ENCODE measurements at places on chromosomes 2 and 18.

DNA sequence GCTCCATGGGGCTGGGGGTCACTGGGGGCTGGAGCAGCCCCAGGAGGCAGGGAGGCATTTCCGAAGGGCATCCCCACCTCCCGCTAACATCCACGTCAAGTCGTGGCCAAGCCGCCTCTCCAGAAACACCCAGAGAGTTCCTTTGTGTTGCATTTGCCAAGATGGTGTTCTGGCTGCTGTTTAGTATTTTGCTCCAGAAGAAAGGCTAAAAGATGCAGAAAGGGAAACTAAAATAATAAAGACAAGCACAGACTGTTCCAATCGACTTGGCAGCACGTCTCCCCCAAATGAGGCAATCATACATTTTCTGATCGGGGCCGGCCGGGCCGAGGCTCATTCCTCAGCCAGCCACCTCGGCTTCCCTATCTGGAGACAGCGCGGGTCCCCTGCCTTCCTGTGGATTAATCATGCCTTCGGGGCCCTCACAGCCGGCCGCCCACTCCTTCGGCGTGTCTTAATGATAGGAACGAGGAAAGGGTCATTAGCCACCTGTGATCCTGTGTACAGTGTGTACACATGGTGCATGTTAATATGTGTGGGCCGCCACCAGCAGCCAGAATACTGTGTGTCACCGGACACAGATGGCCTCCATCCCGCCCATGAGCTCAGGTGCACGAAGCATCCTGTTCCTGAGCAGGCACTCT is 169.2 kb downstream of the KLHL29 start:
- no peak for DNase-seq

DNA sequence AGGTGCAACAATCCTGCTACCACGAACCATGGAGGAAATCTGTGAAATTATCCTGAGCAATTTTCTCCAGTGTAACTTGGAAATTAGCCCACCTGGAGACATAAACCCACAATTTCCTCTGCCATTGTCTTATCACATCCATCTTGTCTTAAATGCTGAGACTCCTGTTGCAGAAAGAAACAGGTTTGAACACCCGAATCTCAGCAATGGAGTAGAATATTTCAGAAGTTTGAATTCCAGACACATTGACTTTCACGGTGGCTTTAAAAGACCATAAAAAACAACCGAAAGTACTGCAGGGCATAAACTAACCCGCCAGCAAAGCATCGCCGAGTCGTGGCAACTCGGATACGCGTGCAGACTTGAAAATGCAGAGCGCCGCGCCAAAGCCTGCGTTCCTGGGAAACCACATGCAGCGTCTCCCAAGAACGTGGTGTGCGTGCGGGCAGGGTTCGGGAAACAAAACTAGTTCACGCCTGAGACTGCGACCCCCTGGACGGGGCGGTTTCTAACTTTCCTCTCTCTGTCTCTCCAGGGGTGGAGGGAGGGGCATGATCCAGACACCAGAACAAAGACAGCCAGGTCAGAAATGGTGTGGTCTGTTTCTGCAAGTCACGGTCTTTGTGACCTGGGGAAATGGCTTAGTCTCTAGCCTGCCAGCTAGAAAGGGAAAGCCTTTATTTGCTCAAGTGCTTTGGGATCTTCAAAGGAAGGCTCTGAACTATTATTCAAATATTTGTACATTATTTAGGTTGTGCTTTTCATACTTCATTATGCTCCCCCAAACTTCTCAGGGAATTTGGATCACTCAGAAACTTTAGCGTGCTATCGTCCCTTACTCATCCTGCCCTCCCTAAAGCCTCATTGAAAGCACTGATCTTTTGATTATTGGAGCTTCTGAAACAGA is 26.9 kb upstream of the KCTD1 start:
- no peak for DNase-seq

GRCh38 chr2:44433895-44434294 is 72.1 kb downstream of the CAMKMT start:
- no peak for DNase-seq

DNA sequence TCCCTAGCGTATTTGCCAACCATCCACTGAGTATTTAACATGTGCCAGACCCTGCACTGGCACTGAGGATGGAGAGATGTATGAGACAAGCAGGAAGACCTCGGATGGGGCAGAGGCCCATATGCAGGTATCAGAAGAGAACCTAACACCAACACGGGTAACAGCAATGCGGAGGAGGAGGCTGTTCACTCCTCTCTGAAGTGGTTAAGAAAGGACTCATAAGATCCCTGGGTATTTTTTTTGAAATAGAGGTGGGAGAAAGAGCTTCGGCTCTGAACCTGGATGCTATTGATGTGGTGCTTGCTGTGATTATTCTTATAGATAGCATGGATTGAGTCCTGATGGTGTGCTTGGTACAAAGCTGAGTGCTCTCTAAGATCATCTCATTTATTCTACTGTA is 418.3 kb downstream of the LPIN1 start:
- DNase-seq, result no peak

DNA sequence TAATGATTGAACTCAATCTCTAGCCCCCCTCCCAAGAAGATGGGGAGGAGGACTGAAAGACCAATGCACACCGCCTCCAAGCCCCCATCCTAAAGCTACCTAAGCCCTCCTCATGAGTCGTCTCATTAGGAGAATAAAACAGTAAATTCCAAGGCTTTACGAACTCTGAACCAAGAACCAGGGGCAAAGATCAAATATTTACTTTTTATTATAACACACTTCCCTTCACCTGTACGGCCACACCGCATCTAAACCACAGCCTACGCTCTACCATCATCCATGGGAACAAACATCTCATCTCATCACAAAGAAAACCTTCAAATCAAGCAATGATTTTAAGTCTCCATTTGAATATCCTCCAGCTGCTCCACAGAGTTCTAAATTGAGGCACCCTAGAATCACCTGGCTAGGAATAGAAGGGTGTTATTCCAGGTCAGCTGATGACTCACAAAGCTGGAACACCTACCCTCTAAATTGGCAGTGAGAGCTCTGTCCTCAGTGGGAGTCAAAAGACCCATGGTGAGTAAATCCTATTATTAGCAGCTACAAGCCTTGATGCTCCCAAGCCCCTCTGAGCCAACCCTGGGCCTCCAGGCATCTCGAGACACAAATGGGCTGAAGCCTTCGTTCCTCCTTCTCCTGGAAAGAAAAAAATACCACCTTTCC is 45.6 kb upstream of the BZW1 start:
- no peak for DNase-seq

- no peak for DNase-seq
Observed at GRCh38 chr2:112658301-112658700, 12.6 kb downstream of the SLC20A1 start.

- no peak for DNase-seq
Observed at GRCh38 chr2:122112216-122113005, 357.0 kb downstream of the TSN start.

- no peak for DNase-seq
Observed at GRCh38 chr18:76495006-76495370, at the start of gene ZNF516. Gene ZNF516 (minus strand): TSS chr18:76495242. CDS start chr18:76443054, 52,188 bp downstream.

GRCh38 chr18:48859311-48860268 is 91.2 kb downstream of the SMAD7 start:
- DNase-seq, result no peak

DNA sequence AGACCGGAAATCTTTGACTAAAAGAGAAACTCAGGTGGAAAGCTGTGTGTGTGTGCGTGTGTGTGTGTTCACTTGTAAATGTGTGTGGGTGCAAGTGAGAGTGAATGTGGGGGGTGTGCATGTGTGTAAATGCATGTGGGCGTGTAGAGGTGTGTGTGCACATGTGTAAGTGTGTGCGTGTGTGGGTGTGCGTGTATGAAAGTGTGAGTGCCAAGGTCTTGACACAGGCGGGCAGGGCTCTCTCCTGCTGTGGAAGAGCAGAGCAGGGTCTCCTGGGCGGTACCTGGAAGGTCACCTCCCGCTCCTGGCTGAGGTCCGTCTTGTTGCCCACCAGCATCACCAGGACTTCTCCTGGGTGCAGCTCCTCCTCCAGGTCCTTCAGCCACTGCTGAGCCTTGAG is 10.6 kb downstream of the PRLH start:
- no peak for DNase-seq

DNA sequence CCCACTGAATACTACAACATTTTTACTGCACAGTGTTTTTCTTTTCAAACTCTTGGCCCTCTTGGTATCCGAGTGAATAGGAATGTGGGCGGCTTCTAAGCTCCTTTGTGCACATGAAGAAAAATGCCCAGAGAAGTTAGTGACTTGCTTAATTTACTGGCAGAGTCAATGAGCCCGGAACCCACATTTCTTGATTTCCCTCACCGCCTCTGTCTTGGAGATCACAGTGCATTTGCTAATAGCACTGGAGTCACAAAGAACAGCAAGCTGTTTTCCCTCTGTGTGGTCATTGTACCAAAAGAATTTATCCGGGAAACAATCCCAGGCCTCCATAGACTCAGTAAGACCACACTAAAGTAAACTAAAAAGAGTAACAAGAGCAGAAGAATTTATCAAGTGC is 18.9 kb downstream of the STON1 start:
- DNase-seq, result no peak

GRCh38 chr18:6927153-6927552 is 190.4 kb downstream of the LAMA1 start:
- DNase-seq, result no peak

DNA sequence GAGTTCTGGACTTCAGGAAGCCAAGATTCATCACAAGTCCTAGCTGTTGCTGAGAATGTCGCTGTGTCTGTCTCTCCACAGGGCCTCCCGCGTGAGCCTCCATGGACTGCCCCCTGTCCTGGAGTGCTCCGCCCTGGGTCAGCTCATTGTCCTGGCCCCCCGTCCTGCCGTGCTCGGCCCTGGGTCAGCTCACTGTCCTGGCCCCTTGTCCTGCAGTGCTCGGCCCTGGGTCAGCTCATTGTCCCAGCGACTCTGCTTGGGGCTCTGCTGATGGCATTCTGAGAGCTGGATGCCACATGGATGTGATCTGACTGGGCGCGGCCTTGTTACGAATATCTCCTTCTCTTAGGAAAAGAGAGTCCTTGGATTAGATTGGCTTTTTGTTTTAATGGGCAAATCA is 78.5 kb downstream of the EIPR1 start:
- DNase-seq, result no peak

DNA sequence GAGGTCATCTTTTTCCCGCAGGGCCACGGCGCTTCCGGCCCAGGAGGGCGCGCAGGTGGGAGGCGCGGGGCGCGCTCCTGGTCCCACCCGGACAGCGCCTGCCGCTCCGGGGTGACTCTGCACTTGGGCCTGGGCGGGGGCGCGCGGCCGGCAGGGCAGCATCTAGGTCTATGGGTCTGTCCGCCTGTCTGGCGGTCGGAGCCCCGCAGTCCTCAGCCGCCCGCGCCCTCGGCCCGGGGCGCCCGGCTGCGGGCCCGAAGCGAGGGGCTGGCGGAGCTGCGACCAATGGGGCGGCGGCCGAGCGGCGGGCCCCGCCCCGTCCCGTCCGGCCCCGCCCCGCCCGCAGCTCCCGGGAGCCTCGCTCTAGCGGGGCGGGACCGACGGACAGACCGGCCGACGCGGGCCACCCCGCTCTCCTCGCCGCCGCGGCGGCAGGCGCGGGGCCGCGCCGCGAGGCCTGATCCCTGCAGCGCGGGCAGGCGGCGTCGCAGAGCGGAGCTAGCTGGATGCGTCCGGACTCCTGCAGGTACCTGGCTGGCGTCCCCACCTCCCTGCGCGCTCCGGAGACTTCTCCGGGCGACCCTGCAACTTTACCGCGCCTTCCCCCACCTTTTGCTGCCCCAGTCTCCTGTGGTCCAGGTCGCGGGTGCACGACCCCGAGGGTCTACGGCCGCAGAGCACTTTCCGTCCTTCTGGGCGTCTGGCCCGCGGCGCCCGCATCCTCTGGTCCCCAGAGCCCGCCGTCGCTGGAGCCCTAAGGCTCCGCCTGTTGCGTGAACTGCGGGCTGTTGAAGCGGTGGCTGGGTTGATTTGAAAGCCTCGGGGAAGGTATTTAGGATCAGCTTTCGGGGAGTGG is at the start of gene KCNS3:
Gene KCNS3, plus strand, starts transcription at position 387 of the 856 bp plus-strand sequence. CDS start 52,342 bp downstream, outside the sequence.
- no peak for DNase-seq

DNA sequence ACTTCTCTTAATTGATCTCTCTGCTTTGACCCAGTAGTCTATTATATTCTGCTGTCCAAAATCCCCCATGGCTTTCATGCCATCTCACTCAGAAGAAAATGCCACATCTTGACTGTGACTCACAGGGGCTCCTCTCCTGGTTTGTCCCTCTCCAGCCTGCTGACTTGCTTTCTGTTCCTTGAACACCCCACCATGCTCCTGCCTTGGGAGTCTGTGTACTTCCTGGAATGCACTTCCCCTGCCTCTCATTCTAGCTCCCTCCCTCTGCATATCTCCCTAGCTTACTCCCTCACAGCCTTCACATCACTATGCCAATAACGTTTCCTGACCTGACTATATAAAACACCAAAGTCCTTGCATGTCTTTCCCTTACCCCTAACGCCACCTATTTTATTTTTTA is 167.2 kb downstream of the TRIB2 start:
- DNase-seq, result no peak

DNA sequence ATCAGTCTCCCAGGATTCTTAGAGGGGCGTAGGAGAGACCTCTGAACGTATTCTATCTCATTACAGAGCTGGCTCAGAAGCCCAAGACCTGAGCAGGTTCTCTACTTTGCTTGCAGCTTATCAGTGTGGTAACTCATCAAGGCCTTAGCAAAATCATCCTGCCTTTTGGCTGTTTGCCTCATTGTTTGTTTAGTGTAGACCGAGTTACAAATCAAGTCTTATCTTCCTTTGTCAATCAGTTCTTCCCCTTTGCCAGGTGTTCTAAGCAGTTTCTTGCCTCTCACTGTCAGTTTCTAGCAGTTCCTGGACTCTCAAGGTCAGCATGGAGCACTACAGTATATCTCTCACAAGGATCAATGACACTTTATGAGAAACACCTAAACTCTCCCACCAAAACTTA is 30.9 kb upstream of the NAB1 start:
- no peak for DNase-seq

GRCh38 chr2:9948721-9949120 is 2.8 kb upstream of the GRHL1 start:
- DNase-seq, result no peak

DNA sequence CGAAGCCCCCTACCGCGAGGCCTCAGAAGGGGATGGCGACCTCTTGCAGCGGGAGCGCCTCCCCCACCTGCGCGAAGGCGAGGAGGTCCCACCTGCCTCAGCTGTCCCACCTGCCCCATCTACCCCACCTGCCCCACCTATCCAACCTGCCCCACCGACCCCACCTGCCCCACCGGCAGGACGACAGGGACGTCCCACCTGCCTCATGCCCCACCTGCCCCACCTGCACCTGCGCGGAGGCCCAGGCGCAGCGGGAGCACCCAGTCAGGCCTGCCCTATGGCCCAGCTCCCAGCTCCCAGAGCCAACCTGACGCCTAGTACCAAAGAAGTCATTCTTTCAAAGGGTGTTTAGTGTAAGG is 489.1 kb upstream of the SMIM21 start:
- DNase-seq, result no peak

DNA sequence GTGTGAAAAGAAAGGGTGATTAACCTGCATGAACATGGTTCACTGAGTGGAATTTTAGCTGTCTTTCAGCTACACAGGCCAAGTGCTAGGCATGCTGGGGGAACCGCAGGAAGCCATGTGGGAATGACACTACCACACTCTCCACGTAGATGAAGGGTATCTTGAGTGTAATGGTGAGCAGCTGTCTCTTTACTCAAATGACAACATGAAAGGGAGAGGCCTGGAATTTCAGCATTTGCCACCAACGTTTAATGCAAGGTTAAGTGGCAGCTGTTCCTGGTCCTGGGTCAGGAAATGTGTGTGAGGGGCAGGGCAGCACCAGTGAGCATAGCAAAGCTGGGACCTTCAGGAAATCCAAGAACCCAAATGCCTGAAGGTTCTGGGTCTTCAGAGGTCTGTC is 588.4 kb downstream of the SLC4A3 start:
- DNase-seq, result no peak

GRCh38 chr2:78127424-78127823 is 605.2 kb upstream of the LRRTM4 start:
- no peak for DNase-seq
